ENCODE measurements at places on chromosomes 13 and 19. TPM values are rescaled to one million over a fixed set of nuclear protein-coding genes. Genes with fewer than 3 reads are reported as not detected.

The NXNL1 gene
- total RNA-seq: not detected

The PEX11G gene
- 4.9 TPM for total RNA-seq

The LYPD5 gene
- total RNA-seq: 9.9 TPM

The PDE4C gene
- not detected for total RNA-seq

The PRR20A gene
- total RNA-seq: not detected

The NLRP5 gene
- not detected for total RNA-seq

The LRRC25 gene
- 0.53 TPM for total RNA-seq

The SELENOV gene
- total RNA-seq: not detected

All from esophagus squamous epithelium (tissue), 5 donors.